ENCODE measurements at places on chromosomes 2 and 18.

GRCh38 chr2:175595139-175595538, 406.9 kb downstream of the LNPK start:
- DNase-seq = no peak

DNA sequence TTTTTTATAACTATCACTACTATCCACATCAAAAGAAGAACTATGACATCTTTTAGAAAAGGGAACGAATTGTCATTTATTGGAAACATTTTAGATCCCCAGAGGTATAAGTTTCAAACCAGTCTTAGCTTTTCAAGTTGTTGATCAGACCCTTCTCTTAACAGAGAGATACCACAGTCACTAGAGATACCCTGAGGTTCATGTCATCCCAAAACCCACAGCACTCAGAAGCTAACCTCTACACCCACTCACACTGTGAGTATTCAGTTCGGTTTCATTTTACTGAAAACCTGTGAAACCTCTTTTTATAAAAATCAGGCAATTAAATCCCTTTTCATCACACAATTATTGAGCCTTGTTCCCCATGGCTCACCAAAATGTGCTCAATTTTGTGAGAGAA, 156.2 kb downstream of the DTNA start:
- no peak for DNase-seq

- no peak for DNase-seq
Observed at GRCh38 chr2:224466304-224466895, 64.5 kb upstream of the FAM124B start.

DNA sequence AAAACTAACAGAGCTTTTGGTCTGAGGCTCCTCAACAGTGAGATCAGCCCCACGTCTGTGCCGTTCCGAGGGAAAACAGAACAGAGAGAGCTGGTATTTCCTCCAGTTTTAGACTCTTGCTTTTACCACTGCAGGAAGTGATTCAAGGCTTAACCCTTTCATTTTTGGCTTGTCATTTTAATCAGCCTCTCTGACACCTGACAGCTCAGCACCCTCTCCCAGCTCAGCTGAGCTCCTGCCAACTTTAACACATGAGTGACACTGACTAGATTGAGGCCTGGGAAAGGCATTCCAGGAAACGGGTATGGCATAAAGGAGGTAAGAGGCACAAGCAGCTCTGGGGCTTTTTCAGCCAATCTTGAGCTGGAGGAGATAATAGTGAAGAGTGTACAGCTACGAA, 239.4 kb upstream of the SKOR2 start:
- DNase-seq = no peak

- no peak for DNase-seq
Observed at GRCh38 chr2:19355931-19356544, 2.4 kb downstream of the OSR1 start.

- DNase-seq = no peak
Observed at GRCh38 chr2:206935991-206936842, 3.1 kb upstream of the CPO start.

- no peak for DNase-seq
Observed at GRCh38 chr18:28581521-28582071, 404.7 kb upstream of the CDH2 start.

DNA sequence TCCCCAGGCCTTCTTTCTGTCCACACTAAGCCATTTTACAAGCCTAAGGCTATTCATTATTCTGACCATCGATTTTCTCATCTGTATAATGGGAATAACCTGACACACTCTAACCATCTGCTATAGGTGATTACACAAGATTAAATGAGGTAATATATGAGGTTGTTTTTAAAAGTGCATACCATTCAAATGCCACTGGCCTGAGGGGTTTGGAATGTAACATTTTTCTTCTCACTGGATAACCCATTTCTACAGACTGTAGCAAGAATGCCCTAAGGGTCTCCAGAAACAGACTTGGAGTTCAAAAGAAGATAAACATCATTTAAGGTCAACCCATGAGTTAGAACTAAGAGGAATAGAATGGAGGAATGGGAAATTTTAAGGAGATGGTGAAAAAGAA, 111.7 kb upstream of the SETBP1 start:
- no peak for DNase-seq

DNA sequence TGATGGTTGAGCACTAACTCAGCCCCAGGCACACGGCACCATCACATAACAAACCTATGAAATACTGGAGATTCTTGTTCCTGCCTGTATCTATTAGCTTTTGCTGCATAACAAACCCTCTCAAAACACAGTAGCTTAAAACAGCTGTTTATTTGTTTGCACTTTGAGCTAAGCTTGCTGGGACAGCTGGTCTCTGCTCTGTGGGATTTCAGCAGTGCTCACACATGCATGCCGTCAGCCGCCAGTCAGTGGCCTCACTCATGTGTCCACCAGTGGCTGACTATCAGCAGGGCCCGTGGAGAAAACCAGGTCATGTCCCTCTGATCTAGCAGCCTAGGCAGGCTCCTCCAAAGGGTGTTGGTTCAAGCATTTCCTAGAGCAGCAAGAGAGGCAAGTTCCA, 52.8 kb upstream of the RAB12 start:
- DNase-seq = no peak
